Left cardiac atrium (tissue), 4 donors: ENCODE measurements at places on chromosomes 4 and X. TPM values are rescaled to one million over a fixed set of nuclear protein-coding genes. Genes with fewer than 3 reads are reported as not detected.
A peak's percentile ranks its signal among the peaks of the same experiment; 100 is the strongest.

Gene SORBS2
- total RNA-seq, result 535 TPM

Gene OTC
- total RNA-seq, result 0.32 TPM

Gene RIPPLY1
- not detected for total RNA-seq

Gene TMPRSS11E
- not detected for total RNA-seq

Gene VSIG1
- not detected for total RNA-seq

Gene DACH2
- not detected for total RNA-seq

Gene CT47B1
- not detected for total RNA-seq

Gene HMGN5
- total RNA-seq, result 4.1 TPM

Gene TMEM255A
- total RNA-seq, result 1.4 TPM

Gene NOX1
- total RNA-seq, result not detected

Gene SLC7A11
- total RNA-seq, result 3.3 TPM

Gene CT45A5
- not detected for total RNA-seq

Gene LARP1B
- 9.7 TPM for total RNA-seq

Gene ETDC
- total RNA-seq, result not detected

Gene LUZP4
- not detected for total RNA-seq

DNA sequence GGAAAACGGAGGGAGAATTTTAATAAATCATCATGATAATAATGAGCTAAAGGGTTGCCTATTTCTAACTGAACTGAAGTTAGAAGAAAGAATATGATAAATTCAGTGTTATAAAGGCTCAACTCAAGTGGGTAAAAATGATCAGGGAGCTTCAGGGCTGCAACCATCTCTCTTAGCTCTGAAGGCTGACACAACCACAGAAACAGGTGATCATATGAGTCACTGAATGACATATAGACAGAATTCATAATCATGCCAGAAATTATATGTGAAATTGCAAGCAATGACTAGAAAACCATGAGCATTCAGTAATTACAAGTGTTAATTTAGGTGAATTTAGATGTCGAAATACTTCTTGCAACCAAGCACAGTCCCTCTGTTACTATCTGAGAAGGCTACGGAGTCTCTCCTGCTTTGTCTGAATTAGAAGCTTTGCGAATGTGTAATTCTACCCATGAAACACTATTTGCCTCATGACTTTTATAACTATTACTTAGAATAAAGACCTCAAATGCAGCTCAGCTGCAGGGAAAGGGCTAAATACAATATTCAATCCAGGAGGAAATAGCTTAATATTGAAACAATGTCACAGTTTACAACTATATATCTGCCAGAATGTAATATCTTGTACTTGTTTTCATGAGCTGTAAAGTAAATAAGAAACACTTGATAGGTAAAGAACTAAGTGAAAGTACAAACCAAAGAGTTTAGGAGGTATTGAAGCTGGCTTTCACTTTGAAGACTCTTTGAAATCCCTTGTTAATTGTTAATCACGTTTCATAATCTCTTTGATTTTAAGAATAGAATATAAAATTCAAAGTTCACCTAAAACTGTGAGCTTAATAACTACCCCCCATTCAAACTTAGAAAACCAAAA is 1972.6 kb downstream of the ARAP2 start:
- no peak for DNase-seq

DNA sequence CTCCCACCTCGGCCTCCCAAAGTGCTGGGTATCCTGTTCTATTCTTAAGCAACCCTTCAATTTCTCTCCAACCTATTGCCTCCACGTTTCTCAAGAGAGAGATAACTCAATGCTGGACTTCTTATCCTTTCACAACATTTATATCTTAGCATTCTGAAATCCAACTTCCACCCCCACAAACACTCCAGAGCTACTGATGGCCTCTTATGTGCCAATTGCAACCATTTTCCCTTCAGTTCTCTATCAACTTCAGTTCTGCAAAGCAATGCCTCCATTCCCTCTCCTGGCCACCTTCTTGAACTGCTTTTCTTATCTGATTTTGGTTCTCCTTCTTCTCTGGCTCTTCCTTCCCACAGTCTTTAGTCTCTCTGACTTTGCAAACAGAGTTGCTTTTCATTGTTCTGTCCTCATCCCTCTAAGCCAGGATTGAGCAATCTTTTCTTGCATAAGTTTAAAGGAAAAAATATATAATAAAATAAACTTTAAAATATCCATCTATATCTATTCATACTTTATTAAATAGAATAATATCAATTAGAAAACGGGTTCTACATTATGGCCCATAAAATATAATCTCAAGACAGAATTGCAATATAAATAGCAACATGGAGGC is 3.6 kb upstream of the STBD1 start:
- no peak for DNase-seq

DNA sequence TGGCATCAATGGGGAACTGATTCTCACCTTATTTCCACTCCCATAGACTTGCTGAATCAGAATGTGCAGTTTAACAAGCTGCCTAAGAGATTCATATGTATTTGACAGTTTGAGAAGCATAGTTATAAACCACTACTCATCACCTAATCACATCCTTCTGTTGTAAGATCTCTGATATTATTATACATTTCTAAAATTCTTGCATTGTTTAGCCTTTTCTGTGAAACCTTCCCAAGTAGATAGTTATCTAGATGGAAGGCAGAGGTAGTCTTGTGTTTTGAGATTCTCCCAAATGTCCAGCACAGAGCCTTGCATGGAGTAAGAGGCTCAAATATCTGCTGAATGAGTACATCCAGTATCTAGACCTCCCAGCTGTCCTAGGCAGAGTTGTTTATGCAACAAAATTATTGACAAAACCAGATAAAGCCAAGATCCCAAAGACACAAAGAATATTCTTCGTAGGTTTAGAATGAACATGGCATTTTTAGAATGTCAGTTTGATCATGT is 227.3 kb downstream of the KDR start:
- DNase-seq, result no peak

DNA sequence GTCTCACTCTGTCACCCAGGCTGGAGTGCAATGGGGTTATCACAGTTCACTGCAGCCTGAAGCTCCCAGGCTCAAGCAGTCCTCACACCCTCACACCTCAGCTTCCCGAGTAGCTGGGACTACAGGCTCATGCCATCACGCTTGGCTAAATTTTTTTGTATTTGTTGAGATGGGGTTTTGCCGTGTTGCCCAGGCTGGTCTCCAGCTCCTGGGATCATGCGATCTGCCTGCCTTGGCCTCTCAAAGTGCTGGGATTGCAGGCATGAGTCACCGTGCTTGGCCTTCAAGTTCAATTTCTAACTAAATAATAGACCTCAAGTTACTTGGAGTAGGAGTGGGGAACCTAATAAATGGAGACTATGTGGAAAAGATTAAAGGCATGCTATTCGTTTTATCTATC is 48.9 kb downstream of the MND1 start:
- peak; percentile 30 for DNase-seq

DNA sequence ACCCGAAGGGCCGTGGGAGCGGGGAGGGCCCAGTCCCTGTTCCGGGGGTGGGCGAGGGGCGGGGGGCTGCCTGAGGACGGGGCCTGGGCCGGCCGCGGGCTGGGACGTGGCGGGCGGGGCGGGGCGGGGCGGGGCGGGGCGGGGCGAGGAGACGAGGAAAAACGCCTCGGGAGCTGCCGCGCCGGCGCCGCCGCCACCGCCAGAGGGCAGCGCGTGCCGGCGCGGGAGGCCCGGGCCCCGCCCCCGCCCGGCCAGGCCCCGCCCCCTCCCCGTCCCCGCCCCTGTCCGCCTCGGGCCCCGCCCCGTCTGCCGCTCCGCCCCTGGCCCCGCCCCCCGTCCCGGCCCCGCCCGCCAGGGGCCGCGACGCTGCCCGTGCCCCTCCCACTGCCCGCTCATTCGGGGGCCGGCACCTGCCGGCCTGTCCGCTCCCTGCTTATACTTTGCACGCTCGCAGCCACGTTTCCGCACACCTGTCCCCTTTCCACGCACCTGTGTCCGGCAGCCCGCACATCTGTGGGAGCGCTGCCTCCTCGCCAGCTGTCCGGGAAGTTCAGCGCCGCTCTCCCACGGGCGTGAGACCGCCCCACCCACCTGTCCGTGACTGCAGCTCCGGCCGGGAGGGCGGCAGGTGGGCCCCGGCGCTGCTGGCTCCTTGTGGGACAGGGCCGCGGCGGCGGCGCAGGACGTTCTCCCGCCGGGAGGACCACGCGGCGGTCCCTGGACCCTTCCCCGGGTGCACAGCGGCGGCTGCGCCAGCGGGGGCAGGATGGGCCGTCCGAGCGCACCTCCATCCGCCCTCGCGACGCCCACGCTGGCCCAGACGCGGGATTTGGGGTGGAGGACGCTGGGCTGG is 1.7 kb upstream of the FGFRL1 start:
- peak; percentile 71 for DNase-seq

DNA sequence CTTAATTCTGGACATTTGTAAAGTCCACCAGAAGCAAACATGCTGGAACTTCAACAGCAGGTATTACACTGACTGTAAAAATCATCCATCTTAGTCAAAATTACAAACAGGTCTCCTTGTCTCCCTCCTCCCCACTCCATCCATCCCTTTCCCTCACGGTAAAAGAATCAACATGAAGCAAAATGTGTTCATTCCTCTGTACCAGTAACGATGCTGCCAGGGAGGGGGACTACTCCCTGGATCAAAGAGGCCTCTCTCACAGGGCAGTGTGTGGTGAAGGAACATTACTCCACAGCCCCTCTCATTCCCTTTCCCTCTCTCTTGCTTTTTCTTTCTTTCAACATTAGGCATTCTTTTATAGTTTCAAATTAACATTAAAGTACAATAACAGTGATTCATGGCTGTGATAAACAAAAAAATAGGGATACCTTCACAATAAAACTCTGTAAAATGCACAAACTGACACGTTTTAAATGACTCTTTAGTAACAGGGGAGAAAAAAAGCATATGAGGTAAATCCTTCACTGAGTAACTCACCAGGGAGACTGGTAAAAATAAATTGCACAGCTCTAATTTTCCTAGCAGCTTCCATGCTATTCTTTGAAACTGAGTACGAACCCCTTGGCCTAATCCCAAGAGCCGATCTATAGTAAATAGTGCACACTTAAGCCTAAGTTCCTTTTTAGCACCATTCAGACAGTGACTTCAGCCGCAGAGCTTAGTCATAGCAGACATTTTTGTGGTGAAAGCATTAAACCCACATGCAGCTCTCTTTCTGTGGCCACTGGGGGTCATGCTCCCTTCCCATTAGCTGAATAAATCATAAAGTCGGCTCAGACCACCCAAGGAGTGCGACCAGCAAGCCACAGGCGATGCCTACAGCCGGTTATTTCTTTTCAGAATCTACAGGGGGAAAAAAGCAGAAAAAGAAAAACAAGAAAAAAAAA is 215.6 kb upstream of the GYPA start:
- no peak for DNase-seq

GRCh38 chr4:85376285-85376684 is 98.7 kb upstream of the ARHGAP24 start:
- no peak for DNase-seq

DNA sequence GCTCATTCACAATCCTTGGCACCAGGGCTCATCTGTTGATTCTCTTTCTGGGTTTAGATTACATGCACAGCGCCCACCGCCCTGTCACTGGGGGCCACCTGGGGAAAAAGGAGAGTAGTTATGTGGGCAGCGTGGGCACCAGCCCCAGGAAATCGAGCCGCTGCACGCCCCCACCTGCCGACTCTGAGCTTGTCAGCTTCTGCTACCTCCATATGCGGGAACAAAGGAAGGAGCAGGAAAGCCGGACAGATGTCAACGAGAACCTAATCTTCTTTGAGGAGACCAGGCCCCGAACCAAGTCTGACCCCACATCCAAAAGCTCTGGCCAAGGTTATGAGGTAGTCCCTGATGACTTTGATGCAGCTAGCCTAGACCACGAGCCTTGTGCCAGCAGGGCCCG is 31.0 kb upstream of the PRPS1 start:
- no peak for DNase-seq

- DNase-seq, result no peak
Measured at GRCh38 chr4:128355305-128355704, 67.7 kb upstream of the PGRMC2 start.

- DNase-seq, result no peak
Measured at GRCh38 chr4:22071749-22072148, 123.2 kb upstream of the KCNIP4 start.

- no peak for DNase-seq
Measured at GRCh38 chr4:159158985-159159384, 56.1 kb downstream of the RAPGEF2 start.

DNA sequence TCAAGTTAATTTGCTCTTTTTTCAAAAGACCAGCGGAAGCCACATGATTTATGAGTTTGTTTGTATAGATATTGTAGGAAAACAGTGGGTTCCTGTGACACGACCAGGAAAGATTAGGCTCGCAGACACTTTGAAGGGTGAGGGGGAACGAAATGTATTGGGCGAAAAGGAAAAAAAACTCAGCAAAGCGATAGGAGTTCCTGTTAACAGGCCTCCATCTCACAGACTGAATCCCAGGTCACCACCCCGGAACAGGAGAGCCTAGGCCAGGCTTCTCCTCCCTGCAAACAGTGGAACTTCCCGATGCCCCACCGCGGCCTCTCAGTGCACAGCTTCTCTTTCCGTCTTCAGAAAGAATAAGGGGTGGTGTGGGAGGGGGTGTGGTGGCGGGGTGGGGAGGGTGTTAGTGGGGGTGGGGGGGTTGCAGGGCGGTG is 181.8 kb upstream of the GPRIN3 start:
- DNase-seq, result peak; percentile 41

DNA sequence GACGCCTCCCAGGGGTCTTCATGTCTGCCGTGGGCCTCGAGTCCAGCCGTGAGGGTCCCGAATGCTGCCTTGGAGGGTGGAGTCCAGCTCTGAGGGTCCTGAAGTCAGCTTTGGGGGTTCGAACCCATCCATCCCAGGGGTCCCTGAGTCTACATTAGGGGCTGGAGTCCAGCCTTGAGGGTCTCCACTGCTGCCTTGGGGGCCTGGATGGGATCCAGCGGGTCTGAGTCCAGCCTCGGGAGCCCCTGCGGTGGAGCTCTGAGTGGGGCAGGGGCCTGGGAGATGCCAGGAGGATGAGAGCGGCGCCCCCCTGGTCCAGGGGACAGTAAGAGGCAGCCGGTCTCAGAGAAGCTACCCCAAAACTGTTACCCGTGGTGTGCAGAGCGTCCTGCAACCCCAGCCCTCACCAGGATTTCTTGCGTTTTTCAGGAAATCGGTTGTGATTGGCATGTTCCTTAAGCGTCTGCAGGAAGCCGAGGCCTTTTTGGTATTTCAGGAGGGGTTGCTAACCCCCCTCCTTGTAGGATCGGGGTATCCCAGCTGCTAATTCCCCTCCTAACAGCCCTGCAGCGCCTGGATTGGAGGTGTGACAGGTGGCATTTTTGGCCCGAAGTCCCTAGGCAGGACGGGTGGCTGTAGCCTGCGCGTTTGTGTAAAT is 1.7 kb upstream of the GTPBP6 start:
- peak; percentile 47 for DNase-seq

DNA sequence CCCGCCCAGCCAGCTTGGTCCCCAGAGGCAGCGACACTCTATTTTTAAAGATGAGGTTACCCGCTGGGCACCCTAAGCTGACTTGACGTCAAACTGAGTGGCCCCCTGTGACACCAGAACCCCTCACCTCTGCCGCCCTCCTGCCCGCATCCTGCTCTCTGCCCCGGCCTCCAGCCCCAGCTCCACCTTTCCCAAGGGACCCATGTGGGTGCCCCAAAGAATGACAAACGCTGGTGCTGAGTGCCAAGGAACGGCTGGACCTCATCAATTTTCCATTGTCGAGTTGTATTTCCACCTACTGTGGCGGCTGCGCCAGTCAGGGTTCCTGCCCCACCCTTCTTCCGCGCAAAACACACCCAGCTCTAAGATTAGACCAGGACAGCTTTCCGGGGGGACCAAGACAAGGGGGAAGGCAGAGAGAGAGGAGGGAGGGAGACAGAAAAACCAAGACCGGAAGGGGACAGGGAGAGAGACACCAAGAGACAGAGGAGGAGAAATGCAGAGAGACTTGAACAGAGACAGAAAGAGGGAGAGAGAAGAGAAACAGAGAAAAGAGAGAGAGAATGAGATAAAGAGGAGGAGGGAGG is 2.0 kb downstream of the PRKX start:
- DNase-seq, result peak; percentile 43

GRCh38 chr4:86034616-86035015 is 325.2 kb downstream of the MAPK10 start:
- DNase-seq, result no peak
